ENCODE measurements at places on chromosomes 2 and 18. TPM values are rescaled to one million over a fixed set of nuclear protein-coding genes. Genes with fewer than 3 reads are reported as not detected.

ZNF236 gene
- 12.8 TPM for total RNA-seq

ST8SIA5 gene
- not detected for total RNA-seq

ASB18 gene
- not detected for total RNA-seq

ASXL3 gene
- total RNA-seq: 0.14 TPM

OBSL1 gene
- total RNA-seq: 27.7 TPM

ACOXL gene
- not detected for total RNA-seq

CPLX4 gene
- not detected for total RNA-seq

CFAP65 gene
- not detected for total RNA-seq

CERKL gene
- total RNA-seq: 0.36 TPM

MARCO gene
- 0.07 TPM for total RNA-seq

FN1 gene
- total RNA-seq: 4,076 TPM

FAM228A gene
- total RNA-seq: not detected

HAUS1 gene
- 14.2 TPM for total RNA-seq

CHAC2 gene
- total RNA-seq: 11.3 TPM

CD226 gene
- total RNA-seq: 0.34 TPM

FBLN7 gene
- total RNA-seq: under 0.01 TPM

CD8A gene
- total RNA-seq: not detected
